Brain pericyte (primary cell): ENCODE measurements at places on chromosomes 3 and 15.
A peak's percentile ranks its signal among the peaks of the same experiment; 100 is the strongest.

DNA sequence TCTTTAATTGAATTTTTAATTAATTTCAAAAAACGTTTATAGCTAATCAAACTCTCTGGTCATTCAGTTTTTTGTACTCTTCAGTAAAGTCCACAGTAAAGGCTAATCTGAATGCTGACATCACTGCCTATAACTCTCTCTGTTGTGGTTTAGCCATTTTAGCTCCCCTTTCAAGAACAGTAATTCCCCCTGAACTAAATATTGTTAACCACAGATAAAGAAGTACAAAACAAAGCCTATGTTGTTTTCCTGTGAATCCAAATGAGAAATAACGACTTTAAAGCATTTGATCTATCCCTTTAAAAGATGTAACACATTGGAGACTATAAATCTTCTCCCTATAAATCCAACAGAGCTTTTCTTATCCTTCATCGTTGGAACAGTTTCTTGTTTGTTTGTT is 94.2 kb downstream of the ZBTB20 start:
- no peak for DNase-seq

DNA sequence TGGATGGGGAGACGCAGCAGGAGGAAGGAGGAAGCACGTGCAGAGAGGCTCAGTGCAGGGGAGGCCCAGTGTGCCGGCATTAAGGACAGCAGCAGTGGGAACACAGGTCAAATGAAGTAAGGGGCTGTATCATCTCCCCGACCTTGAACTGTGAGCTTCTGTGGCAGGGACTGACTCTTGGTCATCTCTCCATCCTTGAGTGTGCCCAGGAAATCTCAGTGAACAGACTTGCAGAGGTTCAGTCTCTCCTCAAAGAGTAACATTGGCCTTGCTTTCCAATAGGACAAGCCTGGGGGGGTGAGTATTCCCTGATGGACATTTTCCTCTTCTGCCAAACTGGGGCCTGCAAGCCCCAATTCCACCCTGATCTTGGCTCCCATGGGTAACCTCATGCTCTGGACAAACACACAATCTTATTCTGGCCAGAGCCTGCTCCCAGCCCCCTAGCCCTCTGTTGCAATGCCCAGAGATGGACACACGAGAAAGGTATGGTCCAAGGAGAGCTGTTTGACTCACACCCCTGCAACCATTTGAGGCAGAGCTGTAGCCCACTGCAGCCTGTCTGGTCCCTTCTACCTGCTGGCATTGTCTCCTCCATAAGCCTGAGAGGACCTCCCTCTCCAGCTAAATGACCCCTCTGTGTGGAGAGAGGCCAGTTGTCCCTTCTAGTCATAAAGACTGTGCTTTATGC is 50.9 kb downstream of the TLE3 start:
- no peak for DNase-seq

DNA sequence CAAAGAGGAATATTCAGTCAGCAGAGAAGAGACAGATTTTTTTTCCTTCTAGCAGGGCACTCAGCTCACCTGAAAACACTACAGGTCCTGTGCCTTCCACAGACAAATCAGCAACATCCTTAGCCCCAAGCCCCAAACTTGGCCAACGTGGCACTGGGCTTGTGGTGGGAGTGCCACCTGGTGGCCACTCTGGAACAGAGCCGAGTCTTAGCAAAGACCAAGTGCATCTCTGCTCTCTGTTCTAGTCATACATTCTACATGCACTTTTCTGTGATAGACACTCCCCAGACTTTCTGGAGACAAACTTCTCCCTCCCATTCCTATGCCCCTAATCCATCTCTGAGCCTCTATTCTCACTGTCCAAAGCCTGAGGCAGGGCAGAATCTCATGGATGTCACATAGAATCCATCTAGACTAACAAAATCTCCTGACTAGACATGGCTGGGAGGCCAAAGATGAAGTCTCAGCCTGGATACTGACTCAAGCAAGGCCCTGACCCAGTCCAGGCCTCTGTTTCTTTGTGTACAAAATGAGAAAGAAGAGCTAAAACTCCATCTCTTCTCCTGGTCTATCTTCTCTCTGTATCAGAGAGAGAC is 5.1 kb upstream of the SEMA7A start:
- DNase-seq, result peak; percentile 32

- DNase-seq, result no peak
Observed at GRCh38 chr15:66154581-66154980, 99.0 kb downstream of the MEGF11 start.

GRCh38 chr3:82033186-82033585 is 271.7 kb upstream of the GBE1 start:
- no peak for DNase-seq

GRCh38 chr3:25849641-25850385 is 59.9 kb downstream of the OXSM start:
- DNase-seq, result no peak

- no peak for DNase-seq
Observed at GRCh38 chr15:68442041-68442440, 10.1 kb upstream of the ITGA11 start.

DNA sequence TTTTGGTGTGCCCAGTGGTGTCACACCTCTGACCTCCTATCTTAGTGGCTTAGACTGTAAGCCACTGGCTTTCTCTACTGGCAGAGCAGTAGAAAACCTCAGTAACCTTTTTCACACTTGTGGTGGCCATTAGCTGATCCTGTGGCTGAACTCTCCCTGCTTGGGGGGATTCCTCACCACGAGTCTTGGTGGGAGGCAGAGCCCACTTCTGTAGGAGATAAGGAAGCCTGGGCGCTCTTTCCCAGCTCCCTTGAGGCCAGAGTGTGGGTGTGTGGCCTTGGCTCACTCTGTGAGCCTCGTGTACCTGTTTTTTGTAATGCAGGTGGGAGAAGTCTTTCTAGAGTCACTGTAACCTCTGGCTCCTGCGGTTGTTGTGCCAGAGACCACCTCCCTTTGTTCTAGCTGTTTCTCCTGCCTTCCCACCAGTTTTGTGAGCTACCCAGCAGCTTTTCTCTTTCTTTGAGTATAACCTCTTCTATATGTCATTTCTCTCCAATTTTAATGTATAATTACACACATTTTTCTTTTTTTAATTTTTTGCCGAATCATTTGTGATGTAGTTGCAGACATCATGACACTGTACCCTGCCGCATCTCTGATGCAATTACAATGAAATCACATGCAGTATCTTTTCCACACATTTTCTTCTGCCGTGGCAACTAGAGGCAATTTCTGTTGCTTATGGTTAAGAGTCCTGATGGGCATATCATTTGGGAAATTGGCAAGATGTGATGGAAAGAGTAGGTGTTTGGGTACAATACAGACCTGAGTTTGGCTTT is 13.8 kb downstream of the XCR1 start:
- no peak for DNase-seq

- no peak for DNase-seq
Observed at GRCh38 chr15:68560501-68561113, 18.2 kb upstream of the CORO2B start.

DNA sequence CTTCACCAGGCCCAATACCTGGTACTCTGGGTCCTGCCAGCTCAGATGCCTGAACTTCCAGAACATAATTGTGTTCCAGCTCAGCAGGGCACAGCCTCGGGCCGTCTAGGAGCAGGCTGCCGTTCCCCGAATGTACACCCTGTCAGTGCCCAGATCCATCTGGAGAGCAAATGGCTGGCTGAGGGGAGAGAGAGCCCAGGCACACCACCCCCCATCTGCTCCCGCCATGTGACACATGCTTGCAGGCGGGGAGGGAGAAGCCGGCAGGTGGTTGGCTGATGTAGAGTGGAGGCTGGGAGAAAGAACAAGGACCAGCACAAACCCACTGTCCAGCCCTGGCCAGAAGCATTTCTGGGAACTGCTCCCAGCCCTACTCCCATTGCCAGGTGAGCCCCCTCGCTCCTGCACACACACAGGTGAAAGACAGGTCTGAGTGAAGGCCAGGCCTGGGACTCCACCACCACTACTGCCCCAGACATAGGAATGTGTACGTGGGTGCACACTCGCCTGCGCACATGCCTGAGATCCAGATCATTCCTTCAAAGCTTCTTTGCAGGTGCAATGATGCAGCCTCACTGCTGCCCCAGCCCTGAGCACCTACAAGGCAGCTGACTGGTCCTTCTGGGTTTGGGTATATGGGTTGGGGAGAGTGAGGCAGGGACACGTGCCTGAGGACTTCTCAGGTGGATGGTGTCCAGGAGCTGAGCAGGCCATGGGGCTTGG is 53.5 kb downstream of the SEMA5B start:
- DNase-seq, result no peak

DNA sequence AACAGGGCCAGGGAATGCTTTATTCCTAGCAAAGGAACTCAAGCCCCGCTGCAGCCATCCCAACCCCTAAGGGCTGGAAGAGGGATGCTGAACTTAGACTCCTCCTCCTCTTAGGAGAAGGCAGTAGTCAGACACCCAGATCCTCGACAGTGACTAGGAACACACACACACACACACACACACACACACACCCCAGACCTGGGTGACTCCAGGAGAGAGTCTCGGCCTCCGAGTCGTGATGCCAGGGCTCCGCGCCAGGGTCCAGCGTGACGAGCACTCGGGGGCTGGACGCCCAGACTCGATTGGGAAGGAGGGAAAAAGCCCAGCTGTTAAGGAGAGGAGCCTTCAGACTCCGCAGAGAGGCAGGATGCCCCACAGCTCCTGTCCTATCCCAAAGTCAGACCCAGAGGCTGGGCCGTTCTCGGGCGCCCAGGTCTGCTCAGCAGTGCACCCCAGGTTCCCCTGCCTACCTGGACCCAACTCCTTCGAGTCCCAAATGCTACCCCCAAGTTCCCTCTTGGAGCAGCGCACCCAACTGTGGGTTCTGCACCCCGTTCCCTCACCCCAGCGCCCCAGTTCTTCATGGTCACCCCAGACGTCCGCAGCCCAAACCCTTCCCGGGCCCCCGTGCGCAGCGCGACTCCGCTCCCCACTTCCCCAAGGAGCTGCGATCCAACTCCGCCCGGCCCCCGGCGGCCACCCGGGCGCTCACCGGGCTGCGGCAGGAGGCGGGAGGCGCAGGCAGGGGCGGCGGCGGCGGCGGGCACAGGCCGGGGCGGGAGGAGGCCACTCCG is 421 bp downstream of the BMF start:
- no peak for DNase-seq

DNA sequence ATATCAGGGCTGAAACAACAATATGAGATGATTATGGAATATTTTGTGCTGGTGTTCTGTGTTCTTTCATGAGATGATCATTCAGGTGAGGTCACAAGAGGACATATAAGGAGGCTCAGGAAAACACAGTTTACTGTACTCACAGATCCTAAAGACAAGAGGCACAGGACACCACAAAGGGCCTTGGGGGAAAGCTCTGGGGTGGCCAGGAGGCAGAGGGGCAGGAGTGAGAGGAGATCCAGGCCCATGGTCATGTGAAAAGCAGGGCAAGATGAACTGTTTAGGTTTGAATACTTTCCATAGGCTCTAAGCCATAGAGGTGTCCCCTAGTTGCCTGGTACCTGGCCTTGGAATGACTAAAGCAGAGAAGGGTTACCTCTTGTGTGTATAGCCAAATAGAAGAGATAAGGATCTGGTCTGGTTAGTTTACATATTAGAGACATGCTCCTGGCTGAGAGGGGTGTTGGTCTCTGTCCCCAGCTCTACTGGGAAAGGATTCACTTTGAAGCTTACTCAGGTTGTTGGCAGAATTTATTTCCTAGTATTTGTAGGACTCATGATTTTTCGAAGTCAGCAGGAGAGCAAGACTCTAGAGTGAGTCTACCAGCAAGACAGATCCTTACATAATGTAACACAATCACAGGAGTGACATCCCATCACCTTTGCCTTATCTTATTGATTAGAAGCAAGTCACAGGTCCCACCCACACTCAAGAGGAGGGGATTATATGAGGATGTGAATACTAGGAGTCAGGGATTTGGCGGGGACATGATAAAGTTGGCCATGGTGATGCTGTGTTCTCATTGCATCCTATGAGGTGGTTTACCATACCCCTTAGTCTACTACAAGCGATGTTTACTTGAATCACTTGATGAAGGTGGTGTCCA is 11.3 kb upstream of the TM4SF1 start:
- no peak for DNase-seq

- DNase-seq, result no peak
Observed at GRCh38 chr15:83954506-83954905, 281.1 kb upstream of the GOLGA6L4 start.

DNA sequence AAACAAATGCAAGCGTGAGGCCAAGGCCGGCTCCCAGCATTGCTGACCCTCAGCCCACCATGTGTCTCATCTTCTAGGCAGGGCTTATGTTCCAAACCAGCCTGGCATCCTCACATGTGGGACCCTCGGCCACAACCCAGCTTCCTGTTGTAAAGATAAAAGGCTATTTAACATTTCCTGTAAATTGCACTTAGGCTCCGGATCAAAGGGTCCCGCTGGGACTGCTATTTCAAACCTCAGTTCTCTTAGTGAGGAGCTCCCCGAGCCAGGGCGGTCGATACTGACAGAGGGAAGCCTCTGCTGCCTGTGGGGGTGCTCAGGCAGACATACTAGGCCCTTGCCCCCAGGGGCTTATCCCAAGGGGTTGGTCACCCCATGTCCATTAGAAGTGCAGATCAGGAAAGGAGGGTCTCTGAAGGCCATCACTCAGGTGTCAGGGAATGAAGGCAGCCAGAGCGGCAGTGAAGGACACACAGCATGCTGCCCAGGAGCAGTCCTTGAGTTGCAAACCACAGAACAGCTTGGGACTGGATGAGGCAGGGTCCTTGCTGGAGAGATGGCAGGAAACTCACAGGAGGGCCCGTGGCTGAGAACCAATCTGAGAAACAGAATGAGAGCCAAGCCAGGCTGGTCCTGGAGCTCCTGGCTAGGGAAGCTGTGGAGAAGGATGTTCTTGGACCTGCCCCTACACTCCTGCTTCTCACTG is 239.9 kb downstream of the TLE3 start:
- no peak for DNase-seq

DNA sequence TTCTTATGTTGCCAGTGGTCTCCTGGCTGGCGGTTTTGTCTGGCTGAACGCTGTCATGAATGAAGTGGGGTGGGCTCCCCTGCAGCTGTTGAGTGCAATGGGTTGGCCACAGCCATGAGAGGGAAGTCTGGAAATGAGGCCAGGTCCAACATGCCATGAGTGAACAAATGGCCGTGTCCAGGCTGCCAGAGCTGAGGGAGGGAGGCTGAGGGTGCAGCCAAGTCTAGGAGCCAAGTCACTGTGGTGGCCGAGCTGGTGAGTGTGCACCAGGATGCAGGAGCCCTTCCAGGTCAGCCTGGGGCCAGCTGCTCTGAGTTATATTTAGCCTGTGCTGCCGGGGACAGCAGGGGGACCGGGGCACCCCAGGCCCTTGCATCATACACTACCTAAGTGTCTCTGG is 24.7 kb upstream of the PRR23E start:
- no peak for DNase-seq

GRCh38 chr3:166296179-166296783 is 459.1 kb upstream of the BCHE start:
- no peak for DNase-seq

GRCh38 chr3:143581972-143582722 is 266.1 kb downstream of the SLC9A9 start:
- no peak for DNase-seq

- no peak for DNase-seq
Observed at GRCh38 chr15:27686971-27687370, 412.1 kb downstream of the OCA2 start.
